Stimulated activated CD8-positive, alpha-beta memory T cell treated with anti-CD3 and anti-CD28 coated beads, Interleukin-7, amount 100 ng/mL, for 1 hour (primary cell): ENCODE measurements at places on chromosomes 1 and 21.

- DNase-seq = no peak
These were observed 65.6 kb downstream of the HHAT start for GRCh38 chr1:210394281-210394821.

- no peak for DNase-seq
These were observed 4.4 kb downstream of the PIGR start for GRCh38 chr1:206941766-206942418.

GRCh38 chr1:73789965-73790364, 408.0 kb downstream of the LRRIQ3 start:
- no peak for DNase-seq

GRCh38 chr1:54991939-54992338, 6.8 kb upstream of the BSND start:
- no peak for DNase-seq

GRCh38 chr1:21262293-21263051, 27.8 kb downstream of the ECE1 start:
- DNase-seq = no peak

DNA sequence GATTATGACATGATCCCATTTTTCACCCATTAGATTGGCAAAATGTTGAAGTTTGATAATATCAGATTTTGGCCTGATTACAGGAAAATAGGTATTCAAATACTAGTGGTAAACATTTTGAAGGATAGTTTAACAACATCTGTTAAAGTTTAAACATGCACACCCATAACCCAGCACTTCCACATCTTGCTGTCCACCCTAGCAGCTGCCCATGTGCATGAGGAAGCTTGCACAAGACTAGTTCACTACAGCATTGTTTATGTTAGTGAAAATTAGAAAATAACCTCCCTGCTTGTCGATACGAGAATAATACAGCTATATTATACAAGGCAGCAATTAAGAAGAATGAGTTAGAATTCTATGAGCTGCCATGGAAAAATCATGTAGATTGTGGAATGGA, 127.6 kb downstream of the C1orf21 start:
- DNase-seq = no peak

DNA sequence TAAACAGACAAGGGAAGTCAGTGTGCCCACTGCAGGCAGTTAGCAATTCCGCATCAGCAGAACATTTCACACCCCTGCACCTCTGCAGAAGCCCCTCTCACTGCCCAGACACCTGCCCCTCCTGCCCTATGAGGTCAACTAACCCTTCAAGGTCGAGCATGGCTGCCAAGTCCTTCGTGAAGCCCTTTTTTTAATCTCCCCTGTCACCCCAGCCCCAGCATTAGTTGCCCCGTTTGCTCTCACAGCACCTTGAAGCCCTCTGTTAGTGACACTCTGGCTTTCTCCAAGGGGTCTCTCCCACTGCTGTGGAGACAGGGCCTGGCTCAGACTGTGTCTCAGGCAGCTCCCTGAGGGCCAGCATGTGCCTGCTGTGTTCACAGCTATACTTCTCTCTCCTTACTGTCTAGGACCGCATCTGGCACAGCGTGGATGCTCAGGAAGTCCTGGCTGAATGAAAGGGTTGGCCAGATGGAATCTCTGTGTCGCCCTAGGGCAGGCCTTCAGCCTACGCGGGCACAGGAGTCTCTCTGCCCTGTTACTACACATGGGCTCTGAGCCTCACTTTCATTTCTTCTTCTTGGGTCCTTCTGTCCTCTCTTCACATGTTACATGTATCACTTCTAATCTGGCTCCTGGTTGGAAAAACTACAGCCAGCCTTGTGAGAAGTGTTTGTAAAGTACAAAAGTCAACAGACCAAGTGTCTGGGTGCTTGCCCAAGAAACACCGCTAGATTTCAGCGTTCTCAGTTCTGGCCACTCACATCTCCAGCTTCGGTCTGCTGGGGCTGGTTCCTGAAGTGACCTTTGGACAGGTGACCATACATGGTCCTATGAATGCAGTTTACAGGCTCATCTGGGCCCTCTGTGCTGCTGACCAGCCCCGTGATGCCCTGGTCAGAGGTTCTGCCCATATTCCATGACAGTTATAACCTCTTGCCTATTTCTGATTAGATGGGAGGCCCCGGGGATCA, 19.7 kb downstream of the SLC2A1 start:
- DNase-seq = no peak

DNA sequence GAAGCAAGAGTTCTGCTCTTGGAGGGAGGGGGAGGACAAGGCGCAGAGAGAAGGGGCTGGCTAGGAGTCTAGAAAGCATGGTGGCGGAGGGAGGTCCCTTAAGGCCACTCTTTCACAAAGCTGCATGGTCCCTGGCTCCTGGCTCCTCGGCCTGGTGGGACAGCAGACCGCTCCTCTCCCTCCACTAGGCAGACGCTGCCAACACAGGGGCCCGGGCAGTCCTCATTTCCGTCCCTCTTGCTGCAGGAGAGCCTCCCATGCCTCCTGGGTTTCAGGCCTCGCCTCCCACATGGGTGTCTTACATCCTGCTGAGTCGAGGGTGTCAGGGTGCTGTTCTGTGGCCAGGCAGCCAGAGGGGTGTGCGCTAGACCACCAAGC, 108.0 kb downstream of the CASZ1 start:
- no peak for DNase-seq

- DNase-seq = no peak
These were observed 20.9 kb downstream of the LAMC1 start for GRCh38 chr1:183043872-183044854.

GRCh38 chr1:225137976-225138375, 208.5 kb downstream of the DNAH14 start:
- DNase-seq = no peak

GRCh38 chr1:21961337-21961736, 15.5 kb upstream of the CELA3B start:
- DNase-seq = no peak

DNA sequence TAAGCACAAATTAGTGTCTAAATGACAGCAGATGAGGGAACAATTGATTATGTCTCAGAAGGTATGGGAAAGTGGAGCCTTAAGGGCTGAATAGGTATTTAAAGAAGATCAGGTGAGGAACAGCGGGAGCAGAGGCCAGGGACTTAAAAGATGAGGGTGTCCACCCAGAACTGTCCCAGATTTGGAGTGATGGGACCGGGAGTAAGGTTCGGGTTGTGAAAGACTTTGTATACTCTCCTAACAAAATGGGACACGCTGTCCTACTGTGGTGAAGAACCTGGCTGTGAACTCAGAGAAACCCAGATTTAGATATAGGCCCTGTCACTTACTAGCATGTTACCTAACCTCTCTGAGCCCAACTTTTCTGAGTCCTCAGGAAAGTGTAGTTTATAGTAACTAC, 140.6 kb downstream of the C1orf21 start:
- DNase-seq = no peak

DNA sequence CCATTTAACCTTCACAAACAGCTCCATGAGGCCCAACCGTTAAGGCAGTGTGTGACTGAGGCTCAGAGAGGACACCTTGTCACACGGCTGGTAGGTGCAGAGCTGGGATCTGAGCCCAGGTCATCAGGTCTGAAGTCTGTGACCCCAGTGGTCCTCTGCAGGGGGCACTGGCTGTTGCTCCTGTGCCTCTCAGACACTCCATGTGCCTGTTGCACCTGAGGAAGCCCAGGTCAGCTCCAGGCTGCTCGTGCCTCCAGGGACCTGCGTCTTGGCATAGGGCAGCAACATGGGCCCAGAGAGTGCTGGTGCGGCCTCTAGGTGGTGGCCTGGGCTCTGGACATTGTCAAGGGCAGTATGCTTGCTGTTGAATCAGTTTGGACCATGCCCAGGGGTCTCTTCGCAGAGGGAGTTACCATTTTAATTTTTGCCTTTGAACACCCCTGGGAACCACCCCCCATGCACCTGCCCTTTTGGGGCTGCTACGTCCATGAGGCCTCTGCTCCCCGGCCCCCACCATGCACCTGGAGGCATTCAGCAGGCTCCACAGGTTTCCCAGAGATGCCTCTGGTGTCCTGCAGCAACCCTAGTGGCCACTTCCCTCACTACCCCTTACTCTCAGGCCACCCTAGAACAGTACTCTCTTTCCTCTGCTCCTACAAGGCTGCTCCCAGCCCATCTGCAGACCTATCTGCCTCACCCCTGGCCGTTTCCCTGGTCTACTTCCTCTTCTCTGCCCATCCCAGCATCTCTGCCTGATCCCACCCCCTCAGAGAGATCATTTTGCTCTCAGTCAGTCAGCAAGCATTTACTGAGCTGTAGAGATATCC, 25.2 kb upstream of the EPS8L3 start:
- DNase-seq = no peak
